ENCODE measurements at places on chromosomes 2 and 18.
A peak's percentile ranks its signal among the peaks of the same experiment; 100 is the strongest.

DNA sequence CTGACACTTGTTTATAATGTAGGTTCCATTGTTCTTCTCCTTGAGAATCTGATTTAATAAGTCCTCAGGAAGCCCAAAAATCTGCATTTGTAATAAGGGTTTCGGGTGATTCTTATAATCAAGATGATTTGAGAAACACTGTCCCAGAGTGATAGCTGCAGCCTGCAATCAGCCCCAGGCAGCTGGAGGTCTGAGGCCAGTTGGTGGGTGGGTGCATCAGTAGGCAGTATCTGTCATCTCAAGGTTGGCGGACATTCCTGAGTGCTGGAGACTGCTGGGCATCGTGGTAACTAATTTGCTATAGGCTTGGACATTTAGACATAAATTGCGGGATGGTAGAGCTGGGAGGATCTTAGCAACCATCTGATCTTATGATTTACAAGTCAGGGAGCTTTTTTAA is 2.7 kb upstream of the IL18RAP start:
- no peak for DNase-seq

GRCh38 chr2:29065068-29065811 is 9.1 kb downstream of the PCARE start:
- no peak for DNase-seq

- no peak for DNase-seq
Measured at GRCh38 chr2:176468457-176469113, 199.3 kb downstream of the MTX2 start.

DNA sequence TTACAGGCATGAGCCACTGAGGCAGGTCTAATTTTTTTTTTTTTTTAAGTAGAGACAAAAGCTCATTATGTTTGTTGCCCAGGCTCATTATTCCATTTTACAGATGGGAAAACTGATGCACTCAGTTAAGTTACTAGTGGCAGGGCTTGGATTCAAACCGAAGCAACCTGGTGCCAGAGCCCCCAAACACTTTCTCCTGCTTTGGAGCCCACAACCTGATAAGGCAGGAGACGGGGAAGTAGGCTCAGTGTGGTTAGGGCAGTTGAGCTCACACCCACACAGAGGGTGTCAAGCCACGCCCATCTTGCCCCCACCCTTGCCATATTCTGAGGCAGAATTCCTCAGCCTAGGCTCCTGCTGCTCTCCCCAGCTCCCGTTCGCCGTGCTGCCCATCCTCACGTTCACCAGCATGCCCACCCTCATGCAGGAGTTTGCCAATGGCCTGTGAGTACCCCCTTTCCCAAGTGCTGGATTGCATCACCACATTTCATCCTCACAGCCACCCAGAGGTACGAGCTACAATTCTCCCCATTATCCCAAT is 5.8 kb upstream of the CTDSP1 start:
- DNase-seq = no peak

DNA sequence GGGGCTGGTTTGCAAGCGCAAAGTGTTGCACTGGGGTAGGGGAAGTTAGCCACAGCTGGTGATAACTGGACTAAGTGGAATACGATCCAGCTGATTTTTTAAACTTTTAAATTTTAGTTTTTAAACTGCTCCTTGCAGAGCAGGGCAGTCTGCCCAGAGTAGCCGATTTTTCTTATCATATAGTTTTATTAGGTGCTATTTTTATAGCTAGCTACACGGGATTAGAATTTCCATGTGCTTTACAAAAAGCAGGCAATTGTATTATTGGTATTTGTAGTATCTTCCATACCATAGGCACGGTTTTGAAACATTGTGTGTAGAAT is 9.6 kb downstream of the CPLX4 start:
- DNase-seq = no peak

DNA sequence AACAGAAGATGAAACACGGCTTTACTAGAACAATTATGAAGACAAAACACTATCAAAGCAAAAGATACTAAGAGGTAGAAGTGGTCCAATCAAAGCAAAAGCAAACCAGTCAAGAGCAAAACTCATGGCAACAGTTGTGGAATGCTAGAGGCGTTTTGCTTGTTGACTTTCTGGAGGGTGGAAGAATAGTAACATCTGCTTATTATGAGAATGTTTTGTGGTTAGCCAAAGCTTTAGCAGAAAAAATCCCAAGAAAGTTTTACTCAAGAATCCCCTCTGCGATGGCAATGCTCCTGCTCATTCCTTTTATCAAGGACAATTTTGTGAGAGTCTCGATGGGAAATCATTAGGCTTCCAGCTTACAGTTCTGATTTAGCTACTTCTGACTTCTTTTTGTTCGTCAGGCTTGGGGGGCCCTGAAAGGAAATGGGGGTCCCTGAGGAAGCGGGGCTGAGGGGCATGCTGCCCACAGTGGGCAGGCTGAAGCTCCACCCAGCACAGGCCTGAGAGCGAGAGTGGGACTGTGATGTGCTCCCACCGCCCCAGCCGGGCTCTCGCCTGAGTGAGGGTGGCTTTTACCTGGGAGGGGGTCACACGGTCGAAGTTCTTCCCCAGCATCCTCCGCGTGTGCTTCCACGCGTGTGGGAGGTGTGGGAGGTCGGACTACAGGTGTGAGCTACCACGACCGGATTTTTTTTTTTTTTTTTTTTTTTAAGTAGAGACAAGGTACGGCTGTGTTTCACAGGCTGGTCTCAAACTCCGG is 49.0 kb upstream of the MC4R start:
- no peak for DNase-seq

- DNase-seq = no peak
Measured at GRCh38 chr2:9228781-9229469, 22.3 kb downstream of the ASAP2 start.

- peak; percentile 37 for DNase-seq
Measured at GRCh38 chr2:96538487-96539214, 2.1 kb downstream of the ARID5A start.

- no peak for DNase-seq
Measured at GRCh38 chr2:12506846-12507245, 209.9 kb upstream of the TRIB2 start.

- no peak for DNase-seq
Measured at GRCh38 chr2:63876311-63876710, 34.6 kb downstream of the UGP2 start.

DNA sequence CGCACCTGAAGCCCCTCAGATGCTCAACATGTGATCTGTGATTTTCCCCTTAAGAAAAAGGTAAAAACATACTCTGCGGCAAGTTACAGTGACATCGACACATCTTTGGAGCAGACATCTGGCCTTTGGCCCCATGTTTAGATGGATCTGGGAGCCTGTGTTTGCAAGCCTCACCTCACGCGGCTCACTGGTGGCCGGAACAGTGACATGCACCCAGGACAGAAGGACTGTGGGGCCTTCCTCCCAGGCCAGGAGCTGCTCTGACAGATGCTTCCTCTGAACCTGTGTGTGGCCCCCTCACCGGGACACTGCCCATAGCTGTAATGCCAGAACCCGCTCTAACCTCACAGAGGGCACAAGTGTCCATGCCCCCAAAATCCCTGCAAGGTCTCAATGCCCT is 13.1 kb downstream of the PASK start:
- DNase-seq = no peak

- no peak for DNase-seq
Measured at GRCh38 chr18:58287353-58288274, 243.6 kb downstream of the NEDD4L start.

DNA sequence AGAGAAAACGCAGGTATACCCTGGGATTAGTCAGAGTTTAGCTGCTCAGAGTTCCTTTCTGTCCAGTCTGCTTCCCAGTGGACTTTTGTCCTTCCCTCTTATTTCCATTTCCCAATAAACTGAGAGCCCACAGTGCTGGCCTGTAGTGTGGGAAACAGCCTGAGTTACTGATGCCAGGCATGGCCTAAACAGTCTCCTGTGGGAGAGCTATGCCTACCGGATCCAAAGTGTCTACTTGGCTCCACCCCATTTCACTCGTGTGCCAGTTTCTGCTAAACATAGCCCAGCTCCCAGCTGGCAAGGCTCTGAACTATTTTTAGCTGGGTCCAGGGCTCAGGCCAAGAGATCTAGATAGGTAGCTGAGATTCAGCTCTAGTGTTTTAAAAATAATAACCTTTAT is 15.6 kb upstream of the PPP1CB start:
- DNase-seq = no peak

- DNase-seq = no peak
Measured at GRCh38 chr2:111178296-111178695, 57.6 kb downstream of the BCL2L11 start.

DNA sequence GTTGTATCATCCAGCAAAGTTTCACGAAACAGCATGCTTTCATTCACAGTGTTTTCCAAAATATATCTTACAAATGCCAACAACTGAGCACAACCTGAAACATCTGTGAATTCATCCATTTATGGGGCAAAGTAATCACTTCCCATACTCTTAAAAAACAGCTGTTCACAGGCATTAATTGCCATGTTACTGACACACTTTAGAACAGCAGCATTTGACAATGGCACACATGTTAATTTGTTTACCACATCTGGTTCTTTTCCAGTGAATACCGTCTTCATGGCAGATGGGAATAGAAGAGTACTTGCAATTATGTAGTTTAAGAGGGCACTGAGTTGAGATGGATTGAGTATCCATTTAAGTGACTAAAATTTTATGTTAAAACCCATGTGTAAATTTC is 347.4 kb upstream of the LRP1B start:
- no peak for DNase-seq

- no peak for DNase-seq
Measured at GRCh38 chr2:170639635-170640034, 75.5 kb upstream of the SP5 start.

GRCh38 chr2:127753374-127753773 is 52.1 kb downstream of the SFT2D3 start:
- DNase-seq = no peak

GRCh38 chr2:101725515-101726192 is 28.1 kb downstream of the MAP4K4 start:
- DNase-seq = no peak

All from germinal center (tissue), 1 donor.